GF-D8 (cell line): ENCODE measurements at places on chromosomes 2 and 18.

GRCh38 chr2:12641441-12641840, 75.3 kb upstream of the TRIB2 start:
- no peak for DNase-seq

GRCh38 chr2:85430752-85431569, 12.4 kb downstream of the SH2D6 start:
- no peak for DNase-seq

- DNase-seq = no peak
Measured at GRCh38 chr2:105238664-105239240, 2.8 kb upstream of the GPR45 start.

GRCh38 chr2:26807788-26808460, 22.1 kb downstream of the CENPA start:
- DNase-seq = no peak
